NCI-H146 (cell line): ENCODE measurements at places on chromosomes 13 and 19.

GRCh38 chr13:88031980-88032559, 360.9 kb downstream of the SLITRK5 start:
- no peak for DNase-seq

- DNase-seq: no peak
Measured at GRCh38 chr19:14566712-14567077, 5.2 kb downstream of the NDUFB7 start.

DNA sequence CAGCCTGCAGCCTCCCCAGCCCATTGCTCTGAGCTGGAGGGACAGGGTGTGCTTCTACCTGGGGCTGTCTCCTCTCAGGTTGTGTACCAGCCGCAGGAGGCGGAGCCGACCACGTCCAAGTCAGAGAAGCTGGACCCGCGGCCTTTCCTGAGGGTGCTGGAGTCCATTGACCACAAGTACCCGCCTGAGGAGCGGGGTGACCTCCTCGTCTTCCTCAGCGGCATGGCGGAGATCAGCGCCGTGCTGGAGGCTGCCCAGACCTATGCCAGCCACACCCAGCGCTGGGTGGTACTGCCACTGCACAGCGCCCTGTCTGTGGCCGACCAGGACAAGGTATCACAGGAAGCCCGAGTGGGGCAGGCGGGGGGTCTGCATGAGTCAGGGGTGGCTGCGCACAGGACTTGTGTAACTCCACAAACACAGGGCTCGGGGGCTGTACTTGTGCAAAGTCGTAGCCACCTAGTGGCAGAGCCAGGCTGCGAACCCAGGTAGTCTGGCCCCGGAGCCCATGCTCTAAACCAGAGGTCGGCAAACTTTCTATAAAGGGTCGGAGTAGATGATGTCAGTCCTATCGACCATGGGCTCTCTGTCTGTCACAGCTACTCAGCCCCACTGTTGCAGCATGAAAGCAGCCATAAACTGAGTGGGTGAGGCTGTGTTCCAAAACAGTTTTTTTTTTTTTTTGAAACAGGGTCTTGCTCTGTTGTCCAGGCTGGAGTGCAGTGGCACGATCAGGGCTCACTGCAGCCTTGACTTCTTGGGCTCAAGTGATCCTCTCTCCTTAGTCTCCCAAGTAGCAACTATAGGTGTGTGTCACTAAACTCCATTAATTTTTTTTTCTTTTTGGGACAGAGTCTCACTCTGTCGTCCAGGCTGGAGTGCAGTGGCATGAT, 8.9 kb downstream of the DHX34 start:
- DNase-seq: no peak

DNA sequence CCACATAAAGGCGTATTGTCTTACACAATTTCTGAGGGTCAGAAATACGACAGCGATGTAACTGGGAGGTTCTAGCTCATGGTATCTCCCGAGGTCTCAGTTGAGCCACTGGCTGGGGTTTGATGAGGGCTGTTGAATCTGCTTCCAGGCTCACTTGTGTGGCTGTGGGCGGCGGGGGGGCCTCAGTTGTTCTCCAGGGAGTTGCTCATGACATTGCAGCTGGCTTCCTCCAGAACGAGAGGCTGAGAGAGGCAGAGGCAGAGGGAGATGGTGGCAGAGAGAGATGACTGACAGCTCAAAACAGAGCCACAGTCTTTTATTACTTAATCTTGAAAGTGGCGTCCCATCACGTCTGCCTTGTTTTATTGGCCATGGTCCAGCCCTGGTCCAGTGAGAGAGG, 6.2 kb upstream of the NLRP5 start:
- no peak for DNase-seq

DNA sequence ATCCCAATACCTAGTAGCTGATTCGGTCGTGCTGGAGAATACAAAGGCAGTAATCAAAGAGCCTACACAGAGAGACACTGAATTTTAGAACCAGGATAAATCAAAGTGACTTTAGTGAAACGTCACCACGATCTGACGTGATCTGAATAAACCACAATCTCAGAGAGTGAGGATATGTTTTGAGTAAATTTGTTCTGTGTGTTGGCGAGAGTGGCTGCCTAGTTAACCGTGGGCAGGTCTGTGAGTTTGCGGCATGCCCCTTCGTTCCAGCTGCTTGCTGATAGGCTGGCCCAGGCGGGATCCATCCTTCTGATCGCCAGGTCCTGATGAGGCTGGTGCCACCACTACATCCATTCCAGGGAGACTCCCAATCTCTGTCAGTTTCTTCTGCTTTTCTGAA, 40.4 kb downstream of the LRCH1 start:
- DNase-seq: no peak

DNA sequence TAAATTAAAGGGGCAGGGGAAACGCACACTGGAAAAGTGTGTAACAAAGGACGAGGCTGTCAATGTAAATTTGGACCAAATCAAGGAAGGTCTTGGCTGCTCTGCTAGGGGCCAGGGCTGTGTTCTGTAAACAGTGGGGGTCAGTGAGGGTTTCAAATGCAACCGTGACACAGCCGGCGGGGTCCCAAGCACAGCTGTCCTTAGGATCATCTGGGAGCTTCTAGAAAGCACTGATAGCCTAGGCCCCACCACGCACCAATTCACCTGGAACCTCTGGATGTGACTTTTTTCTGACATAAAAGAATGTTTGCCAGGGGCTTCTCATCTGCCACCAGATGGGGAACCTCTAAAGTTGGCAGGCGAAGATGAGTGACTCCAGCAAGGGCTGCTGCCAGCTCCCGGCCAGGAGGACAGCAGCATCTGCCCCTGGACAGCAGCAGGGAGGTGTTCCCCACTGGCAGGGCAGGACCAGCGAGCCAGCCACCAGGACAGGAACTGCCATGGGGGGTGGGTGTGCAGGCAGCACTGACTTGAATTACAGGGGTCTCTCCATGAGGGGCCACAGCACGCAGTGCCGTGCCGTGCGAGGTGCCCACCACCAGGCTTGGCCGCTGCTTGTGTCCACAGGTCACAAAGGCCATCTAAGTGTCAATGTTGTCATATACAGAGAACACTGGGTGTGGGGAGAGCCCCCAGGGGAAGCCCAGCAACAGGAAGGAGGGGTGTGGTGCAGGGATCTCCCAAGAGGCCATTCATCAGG, 87.5 kb downstream of the SOX1 start:
- no peak for DNase-seq

DNA sequence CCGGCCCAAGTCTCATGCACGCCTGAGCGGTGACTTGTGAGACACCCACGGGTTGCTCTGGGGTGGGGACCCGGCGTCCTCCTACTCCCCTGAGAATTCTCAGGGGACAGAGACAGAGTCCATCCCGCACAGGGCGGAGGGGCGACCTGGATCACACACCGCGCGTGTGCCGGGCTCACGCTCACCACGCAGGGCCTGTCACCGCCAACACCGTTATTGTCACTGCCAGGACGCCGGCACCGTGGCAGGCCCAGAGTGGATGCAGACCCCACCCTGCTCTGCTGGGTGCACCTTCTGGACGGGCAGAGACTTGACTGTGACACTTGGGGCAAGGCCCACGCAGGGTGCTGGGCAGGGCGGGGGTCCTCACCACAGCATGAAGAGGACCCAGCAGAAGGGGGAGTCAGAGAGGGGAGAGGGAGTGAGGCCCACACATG, 16.2 kb downstream of the MOB3A start:
- no peak for DNase-seq

- DNase-seq: no peak
Measured at GRCh38 chr13:111328574-111329410, 8.3 kb downstream of the TEX29 start.

DNA sequence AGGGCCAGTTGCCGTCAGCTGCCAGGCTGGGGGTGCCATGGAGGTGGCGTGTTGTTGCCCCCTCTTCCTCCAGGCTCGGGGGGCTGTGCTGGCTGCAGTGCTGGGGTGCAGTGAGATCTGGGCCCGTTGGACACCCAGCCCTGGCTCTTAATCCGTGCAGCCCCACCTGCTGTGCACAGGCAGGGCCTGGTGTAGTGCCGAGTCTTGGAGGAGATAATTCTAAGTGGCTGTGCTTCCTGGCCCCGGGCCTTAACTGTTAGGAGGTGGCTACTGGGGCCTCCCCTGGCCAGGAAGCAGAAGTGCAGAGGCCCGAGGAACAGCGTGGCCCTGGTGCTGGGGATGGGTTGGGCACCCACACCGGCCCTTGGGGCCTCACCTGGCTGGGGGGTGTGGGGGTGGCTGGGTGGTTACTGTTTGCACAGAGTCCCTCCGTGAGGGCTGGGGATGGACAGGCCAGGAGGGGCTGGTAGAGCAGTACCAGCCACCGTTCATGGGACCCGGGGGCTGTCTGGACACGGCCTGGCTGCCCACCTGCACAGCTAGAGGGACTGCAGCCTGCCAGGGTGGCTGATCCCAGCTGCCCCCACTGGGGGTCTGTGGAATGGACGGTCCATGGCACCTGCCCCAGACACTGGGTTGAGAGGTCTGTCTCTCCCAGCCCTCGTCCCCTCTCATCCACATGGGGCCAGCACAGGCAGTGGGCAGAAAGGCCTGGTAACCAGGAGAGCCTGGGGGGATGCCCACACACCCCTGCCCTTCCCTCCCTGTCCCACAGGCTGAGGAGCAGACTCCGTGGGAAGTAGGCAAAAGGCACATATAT, 3.3 kb downstream of the GPX4 start:
- no peak for DNase-seq

DNA sequence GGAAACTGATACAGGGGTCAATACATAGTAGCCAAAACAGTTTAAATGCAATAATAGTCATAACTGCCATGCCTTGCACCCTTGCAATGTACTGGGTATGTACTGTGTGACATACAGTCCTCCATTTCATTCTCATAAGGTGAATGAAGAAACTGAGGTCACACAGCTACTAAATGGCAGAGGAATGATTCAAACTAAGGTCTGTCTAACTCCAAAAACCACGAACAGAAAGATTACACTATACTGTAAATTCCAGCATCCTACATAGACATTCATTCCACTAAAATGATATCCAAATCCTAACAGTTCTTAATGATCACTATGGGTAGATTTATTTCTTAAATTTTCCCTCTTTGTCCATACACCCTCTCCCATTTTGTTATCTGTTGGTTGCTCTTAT, 238.1 kb upstream of the SERP2 start:
- no peak for DNase-seq

- no peak for DNase-seq
Measured at GRCh38 chr19:28437390-28438346, 775.3 kb downstream of the UQCRFS1 start.

DNA sequence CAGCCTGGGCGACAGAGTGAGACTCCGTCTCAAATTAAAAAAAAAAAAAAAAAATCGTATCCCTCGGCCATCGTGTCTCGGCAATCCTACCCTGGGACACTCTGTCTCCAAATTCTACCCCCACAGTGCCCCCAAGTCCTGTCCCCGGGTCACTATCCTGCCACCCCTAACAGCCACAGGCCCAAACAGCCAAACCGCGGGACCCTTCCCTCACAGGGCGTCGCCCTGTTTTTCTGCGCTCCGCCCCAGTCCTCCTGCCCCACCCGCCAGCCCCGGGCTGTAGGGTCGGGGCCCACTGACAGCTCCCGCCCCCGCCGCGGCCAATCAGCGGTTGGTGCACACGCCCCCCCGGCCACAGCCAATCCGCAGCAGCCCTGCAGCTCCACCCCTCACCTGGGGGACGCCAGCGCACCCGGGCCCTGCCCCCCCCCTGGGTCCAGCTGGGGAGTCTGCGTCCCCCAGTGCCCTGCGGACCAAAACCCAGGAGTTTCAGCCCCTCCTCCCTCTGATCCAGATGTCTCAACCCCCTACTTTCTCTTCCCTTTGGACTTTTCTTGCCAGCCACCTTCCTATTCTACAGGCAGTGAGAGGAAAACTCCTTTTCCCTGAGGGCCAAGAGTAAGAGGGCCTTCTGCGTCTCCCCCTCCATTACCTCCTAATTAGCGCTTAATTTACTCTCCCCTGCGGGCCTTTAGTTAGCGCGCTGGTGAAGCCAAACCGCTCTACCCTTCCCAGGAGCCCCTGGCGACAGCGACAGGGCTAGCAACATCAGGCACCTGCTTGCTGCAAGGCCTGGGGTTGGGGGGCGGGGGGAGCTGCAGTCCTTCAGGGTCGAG, 1.5 kb upstream of the BCAT2 start:
- DNase-seq: peak; percentile 98

- DNase-seq: no peak
Measured at GRCh38 chr13:111911754-111912452, 155.0 kb upstream of the SOX1 start.

DNA sequence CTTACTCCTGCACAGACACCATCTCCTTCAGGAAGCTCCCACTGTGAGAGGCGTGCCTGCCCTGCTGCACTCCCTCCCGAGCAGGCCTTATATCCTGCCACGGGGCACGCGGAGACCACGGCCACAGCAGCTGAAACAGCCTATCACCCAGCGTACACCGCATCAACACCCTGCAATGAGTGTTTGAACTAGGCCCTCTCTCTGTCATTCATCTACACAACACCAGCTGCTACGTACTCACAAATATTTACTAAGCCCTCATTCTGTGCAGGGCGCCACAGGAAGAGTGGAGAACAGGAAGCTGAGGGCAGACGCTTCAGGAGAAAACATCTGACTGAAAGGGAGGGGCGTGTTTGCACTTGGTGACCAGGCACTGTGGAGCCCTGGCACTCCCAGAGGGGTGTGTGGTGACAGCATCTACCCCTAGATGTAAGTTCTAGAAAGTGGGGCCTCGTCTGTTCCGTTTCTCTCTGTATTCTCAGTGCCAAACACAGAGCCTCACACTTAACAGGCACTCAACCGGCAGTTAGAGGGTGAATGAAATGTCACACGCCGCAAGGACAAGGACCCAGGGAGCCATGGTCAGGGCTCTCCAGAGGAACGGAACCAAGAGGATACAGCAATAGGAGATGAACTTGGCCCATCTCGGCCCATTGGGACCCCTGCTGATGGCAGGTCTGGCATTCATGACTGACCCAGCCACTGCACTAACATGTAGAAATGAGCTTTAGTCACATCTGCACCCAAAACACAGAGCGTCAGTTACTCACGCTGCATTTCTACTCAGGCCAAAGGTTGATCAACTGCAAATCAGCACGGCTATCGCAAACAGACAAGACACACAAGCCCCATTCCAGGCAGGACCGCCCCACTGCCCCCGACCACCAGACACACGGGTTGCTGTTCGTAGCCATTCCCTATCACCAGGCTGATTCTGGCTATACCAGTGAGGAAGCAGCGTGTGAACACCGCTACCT, 15.7 kb downstream of the RANBP3 start:
- DNase-seq: peak; percentile 92

GRCh38 chr19:19042732-19043280, 9.4 kb downstream of the ARMC6 start:
- DNase-seq: no peak

DNA sequence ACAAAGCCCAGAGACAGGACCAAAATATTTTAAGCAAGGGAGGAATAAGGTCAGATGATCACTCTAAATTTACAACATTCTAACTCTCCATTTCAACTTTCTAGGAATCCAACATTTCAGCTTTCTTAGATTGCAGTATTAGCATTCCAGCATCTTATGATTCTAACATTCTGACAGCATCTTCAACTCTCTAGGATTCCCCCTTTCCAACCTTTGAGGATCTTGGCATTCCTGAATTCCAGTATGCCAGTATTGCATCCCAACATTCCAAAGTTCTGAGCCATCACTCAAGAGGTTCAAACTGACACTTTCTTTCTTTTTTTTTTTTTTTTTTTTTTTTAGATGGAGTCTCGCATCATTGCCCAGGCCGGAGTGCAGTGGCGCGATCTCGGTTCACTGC, 13.8 kb downstream of the TGFB1 start:
- DNase-seq: no peak
